Left lung (tissue), 14 donors: ENCODE measurements at places on chromosomes 11 and 22. TPM values are rescaled to one million over a fixed set of nuclear protein-coding genes. Genes with fewer than 3 reads are reported as not detected.

DNA sequence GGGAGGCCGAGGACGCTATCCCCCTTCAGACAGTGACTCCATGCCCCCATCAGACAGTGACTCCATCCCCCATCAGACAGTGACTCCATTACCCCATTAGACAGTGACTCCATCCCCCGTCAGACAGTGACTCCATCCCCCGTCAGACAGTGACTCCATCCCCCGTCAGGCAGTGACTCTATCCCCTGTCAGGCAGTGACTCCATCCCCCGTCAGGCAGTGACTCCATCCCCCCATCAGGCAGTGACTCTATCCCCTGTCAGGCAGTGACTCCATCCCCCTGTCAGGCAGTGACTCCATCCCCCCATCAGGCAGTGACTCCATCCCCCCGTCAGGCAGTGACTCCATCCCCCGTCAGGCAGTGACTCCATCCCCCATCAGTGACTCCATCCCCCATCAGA lies 9.1 kb upstream of the TTLL8 start:
- DNase-seq: no peak

GRCh38 chr22:47206666-47207218 lies 444.3 kb downstream of the TBC1D22A start:
- no peak for DNase-seq

- DNase-seq: no peak
Observed at GRCh38 chr11:2708757-2709281, 9.0 kb upstream of the KCNQ1OT1 start.

The ASCL2 gene
- 0.79 TPM for total RNA-seq

DNA sequence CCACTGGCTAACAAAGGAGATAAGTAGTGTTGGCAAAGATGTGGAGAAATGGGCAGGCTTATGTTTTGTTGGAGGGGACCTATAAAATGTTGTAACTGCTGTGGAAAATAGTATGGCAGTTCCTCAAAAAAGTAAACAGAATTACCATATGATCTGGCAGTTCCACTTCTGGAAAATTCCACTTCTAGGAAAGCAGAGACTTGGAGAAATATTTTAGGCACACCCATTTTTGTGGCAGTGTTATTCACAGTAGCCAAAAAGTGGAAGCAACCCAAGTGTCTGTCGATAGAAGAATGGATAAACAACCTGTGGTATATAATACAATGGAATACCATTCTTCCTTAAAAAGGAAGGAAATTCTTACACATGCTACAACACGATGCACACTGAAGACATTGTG lies 57.0 kb upstream of the ADORA2A start:
- DNase-seq: no peak

DNA sequence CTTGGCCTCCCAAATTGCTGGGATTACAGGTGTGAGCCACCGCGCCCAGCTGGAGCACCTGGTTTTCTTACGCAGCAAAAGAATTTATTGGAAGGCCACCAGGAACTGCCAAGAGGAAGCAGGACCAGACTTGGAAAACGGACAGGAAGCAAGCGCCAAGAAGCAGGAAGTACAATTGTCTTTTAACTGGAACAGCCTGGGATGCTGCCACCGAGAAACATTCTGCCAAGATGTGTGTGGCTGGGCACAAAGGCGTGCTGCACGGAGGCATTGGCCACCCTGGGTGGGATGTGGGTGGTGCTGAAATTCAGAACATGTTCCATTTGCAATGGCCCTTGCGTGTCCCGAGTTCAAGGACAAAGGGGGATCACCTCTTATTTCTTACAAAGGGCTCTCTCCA lies 15.4 kb downstream of the SLC3A2 start:
- DNase-seq: no peak

The IGLL5 gene
- 8.1 TPM for total RNA-seq

The TFIP11 gene
- 39.2 TPM for total RNA-seq

GRCh38 chr11:104897891-104898684 lies at the start of gene CASP12:
Gene CASP12 (minus strand): TSS chr11:104898460.
- no peak for DNase-seq

GRCh38 chr11:103737037-103737622 lies 299.3 kb upstream of the DDI1 start:
- no peak for DNase-seq

GRCh38 chr22:28394513-28395110 lies 285.0 kb downstream of the TTC28 start:
- no peak for DNase-seq

DNA sequence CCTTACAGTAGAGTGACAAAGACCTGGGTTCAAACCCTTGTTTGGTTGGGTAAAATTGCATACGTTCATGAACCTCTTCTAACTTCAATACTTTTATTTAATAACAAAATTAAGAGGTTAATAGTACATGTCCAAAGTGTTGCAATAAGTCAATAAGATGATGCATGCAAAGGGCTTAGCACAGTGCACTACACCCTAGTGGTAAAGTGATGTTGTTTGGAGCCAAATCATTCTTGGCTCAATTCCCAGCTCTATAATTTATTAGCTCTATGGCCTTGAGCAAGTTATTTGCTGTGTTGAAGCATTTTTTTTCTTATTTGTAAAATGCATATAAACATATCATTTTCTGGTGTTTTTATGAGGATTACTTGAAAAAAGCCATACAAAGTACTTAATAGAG lies 945.3 kb downstream of the LRRC4C start:
- peak; percentile 69 for DNase-seq

DNA sequence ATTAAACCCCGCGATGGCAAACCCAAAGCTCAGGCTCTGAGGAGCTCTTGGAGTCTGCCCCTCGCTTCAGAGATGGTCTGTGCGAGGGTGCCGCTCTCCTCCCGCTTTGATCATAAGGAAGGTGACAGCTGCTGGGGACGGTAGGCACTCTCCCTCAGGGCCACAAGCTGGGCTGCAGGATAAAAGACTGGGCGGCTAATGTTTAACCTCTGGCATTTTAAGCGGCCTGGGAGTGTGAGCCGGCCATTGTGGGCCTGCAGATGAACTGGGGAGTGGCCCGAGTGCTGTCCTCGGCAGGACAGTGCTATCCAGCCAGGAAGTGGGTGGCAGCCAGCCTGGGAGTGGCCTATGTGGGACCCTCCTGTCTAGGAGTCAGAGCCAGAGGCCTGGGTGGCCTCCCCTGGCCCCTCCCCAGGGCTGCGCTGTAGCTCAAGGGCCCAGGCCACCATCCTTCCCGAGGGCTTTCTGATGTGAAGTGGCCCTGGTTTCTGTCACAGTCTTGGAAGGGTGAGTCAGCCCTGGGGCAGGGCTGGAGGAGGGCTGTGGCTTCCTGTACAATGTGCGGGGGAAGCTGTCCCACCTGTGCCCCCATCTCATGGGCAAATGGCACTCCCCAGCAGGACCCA lies 58.7 kb upstream of the PRODH start:
- DNase-seq: no peak

GRCh38 chr22:42443240-42444076 lies 11.3 kb upstream of the NFAM1 start:
- no peak for DNase-seq

The BIK gene
- 2.0 TPM for total RNA-seq

DNA sequence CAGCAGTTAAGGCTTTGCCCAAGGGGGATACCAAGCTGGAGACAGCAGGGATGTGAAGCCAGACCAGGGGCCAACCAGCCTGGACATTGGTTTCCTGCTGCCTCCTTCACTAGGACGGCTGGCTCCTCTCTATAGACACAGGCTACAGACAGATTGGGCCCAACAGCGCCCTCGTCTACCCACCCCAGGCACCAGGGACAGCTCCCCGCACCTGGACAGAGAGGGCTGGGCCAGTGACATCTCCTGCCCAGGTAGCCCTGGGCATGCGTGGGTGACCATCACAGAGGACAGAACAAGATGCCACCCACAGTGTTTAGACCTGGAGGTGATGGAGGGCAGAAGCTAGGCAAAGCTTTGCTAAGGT lies 1.2 kb downstream of the DKK3 start:
- DNase-seq: no peak

DNA sequence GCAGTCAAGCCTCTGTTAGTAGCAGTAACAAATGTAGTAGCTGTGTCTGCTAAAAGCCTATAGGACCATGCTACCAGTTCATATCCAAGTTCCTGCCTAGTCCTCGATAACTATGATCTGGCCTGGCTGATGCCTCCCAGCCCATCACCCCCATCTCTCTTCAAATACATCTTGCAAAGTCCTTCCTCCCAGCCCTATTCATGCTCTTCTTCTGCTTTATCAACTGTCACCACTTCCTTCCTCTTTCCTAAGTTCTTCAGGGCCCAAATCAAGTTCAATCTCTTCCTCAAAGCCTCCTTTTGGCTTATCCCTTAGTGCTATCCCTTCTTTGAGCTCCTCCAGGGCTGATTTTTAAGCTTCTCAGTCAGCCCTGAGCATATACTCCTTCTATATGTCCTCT lies 150.9 kb upstream of the THY1 start:
- no peak for DNase-seq

The CENPM gene
- total RNA-seq: 12.0 TPM
